ENCODE measurements at places on chromosomes 4 and X.
A peak's percentile ranks its signal among the peaks of the same experiment; 100 is the strongest.

DNA sequence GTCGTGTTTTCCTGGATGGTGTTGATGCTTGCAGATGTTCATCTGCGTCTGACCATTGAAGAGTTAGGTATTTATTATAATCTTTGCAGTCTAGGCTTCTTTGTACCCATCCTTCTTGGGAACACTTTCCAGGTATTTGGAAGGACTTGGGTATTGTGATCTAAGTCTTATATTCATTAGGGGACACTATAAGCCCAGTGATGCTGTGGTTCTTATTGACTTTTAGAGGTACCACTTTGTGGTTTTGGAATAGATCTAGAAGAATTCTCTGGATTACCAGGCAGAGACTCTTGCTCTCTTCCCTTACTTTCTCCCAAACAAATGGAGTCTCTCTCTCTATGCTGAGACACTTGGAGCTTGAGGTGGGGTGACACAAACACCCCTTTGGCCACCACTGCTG, 41.6 kb downstream of the AFM start:
- no peak for DNase-seq

GRCh38 chrX:71160475-71160874, 15.8 kb downstream of the NLGN3 start:
- no peak for DNase-seq

DNA sequence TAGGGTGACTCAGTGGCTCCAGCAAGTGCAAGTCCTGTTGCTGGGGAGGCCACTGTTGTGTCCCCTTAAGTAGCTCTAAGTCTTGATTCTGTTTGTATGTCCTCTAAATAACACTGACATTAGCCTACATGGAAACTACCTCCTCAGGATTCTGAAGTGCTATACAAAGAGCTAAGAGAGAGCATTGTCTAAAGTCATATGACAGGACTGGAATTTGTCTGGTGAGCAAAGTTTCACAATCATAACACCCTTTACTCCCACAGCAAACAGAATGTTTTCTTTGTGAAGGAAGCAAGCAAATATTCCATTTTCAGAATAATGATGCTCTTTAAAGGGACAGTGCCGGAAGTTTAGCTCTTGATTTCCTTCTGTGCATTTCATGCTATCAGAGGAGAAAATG, 23.4 kb upstream of the CT47A1 start:
- no peak for DNase-seq

DNA sequence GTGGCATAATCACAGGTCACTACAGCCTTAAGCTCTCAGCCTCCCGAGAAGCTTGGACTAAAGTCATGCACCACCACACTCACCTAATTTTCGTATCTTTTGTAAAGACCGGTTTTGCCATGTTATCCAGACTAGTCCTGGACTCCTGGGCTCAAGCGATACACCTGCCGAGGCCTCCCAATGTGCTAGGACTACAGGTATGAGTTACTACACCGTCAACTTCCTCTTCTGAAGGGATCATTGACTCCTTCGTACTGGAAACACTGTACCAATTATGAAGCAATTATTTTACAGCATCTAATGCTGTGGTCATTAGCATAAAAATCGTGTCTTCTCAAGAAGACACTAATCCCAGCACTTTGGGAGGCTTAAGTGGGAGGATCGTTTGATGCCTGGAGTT, 35.2 kb downstream of the PDS5A start:
- DNase-seq = no peak

- no peak for DNase-seq
Observed at GRCh38 chr4:83138946-83139345, 24.4 kb upstream of the PLAC8 start.

GRCh38 chr4:33025236-33025635, 2305.1 kb downstream of the PCDH7 start:
- DNase-seq = no peak

GRCh38 chr4:38154681-38155588, 194.7 kb downstream of the PTTG2 start:
- DNase-seq = no peak

GRCh38 chr4:159227984-159228383, 125.1 kb downstream of the RAPGEF2 start:
- DNase-seq = no peak

GRCh38 chrX:25003066-25003849, 12.5 kb downstream of the ARX start:
- DNase-seq = no peak

- DNase-seq = no peak
Observed at GRCh38 chr4:149972407-149972806, 105.8 kb upstream of the DCLK2 start.

DNA sequence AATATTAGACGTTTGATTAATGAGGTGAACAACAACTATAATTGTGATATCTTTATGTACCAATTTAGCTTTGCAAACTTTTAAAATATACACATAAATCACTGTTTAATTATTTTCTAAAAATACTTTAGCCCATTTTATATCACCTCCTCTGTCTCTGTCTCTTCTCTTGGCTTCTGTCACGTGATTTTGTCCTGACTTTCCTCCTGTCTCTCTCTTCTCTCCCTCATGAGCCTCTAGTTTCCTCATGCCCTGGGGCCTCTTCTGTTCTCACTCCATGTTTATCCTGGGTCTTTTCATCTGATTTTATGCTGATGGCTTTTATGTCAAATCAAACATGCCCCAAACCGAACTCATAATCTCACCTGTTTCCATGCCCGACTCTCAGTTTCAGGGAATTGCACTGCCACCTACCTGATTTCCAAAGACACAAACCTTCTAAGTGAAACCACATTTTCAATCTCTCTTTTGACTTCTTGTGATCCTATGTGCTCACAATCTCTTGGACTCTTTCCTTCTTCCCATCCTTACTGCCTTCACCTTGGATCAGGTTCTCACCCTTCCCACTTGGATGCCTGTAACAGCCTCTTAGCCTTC, 303.0 kb upstream of the GALNT7 start:
- DNase-seq = no peak

GRCh38 chr4:95544113-95545103, 4.4 kb downstream of the UNC5C start:
- no peak for DNase-seq

- DNase-seq = peak; percentile 23
Observed at GRCh38 chrX:132489578-132490419, 961 bp upstream of the MBNL3 start.

- DNase-seq = no peak
Observed at GRCh38 chr4:182179105-182179504, 64.1 kb upstream of the TENM3 start.

- no peak for DNase-seq
Observed at GRCh38 chr4:138859254-138859653, 156.3 kb upstream of the NOCT start.

DNA sequence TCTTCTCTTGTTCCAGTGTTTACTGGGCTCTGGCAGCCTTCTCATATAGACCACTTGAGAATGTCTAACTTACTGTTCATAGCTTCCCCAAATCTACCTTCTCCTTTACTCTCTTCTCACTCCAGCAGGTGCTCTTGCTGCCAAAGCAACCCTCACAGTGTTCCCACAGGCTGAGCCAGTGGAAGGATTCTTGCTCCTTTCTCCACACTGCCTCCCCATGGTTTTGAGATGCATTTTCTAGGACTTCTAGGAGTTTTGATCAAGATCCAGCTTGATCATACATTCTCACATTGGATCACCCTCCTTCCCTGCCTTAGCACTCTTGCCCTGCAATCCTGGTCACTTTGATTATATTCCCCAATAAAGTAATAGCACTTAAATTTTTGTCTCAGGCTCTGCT, 230.8 kb downstream of the TMEM47 start:
- DNase-seq = no peak

GRCh38 chr4:5033281-5033841, 14.1 kb upstream of the CYTL1 start:
- no peak for DNase-seq

- DNase-seq = no peak
Observed at GRCh38 chr4:101418055-101418454, 70.7 kb upstream of the PPP3CA start.

DNA sequence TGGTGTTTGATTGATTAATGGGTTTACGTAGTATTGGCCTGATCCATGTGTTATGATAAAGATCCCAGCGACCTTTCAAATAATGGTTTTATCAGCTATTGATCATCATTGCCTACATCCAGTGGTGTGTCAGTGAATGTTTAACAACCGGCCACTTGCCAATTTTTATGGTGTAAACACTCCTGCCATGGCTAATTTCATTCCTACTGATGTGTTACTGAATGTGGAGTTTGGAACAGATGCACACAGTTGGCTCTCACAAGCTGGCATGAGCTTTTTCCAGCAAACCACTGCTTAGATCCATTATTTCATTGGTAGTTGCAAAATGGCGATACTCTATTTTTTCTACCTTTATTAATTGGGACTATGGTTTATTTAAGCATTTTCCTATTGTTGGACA, 139.9 kb downstream of the REPS2 start:
- DNase-seq = no peak

GRCh38 chr4:125244848-125245450, 69.8 kb upstream of the FAT4 start:
- no peak for DNase-seq

DNA sequence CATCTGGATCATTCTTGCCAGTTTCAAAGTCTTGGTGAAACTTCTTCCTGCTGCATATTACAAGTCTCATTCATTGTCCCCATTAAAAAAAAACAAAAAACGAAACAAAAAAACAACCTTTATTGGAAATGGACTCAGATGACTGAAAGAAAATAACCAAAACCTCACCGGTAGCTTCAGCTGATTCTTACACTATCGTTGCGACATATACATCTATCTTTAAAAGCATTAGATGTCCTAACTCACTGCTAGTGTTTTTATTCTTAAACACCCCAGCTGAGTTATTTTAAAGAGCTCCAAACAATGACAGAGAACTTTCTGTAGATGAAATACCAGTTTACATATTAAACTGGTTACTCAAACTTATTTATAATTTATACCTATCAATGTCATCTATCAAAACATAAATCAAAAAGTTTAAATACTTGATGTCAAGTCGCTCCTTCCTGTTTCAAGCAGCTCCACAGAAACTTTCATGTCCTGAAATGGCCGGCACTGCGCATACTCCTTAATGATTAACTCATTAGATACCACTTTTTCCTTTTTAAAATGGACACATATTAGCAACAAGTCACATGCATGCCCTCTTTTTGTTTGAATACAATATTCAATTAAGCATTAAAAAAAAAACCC, 87.2 kb downstream of the HPRT1 start:
- DNase-seq = no peak

GRCh38 chrX:84611843-84612636, 109.8 kb upstream of the HDX start:
- no peak for DNase-seq

DNA sequence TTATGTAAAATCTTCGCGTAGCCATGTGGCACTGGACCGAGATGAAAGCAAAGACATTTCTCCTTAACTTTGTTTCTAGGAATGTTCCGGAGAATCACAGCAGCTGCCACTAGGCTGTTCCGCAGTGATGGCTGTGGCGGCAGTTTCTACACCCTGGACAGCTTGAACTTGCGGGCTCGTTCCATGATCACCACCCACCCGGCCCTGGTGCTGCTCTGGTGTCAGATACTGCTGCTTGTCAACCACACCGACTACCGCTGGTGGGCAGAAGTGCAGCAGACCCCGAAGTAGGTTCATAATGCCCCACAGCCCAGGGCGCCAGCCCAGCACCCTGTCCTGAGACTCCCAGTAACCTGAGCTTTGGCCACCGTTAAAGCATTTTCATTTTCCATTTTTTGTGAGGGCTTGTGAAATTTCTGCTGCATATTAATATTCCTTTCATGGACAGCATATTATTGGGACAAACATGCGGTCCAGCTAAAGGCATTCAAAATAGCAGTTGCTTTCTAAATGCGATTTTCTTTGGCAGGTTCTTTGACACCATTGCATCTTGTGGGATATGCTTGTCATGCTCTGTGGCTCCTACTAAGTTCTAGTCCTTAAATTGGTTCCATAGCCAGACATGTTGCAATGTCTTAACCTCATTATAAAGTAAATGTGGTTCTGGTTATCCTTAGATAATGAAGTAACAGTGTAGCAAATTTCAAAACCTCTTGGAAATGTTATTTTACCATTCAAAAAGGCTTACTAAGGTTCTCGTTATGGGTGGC, 49.1 kb upstream of the MSANTD1 start:
- DNase-seq = no peak

GRCh38 chrX:149877636-149878035, 3.3 kb upstream of the MAGEA8 start:
- DNase-seq = no peak

DNA sequence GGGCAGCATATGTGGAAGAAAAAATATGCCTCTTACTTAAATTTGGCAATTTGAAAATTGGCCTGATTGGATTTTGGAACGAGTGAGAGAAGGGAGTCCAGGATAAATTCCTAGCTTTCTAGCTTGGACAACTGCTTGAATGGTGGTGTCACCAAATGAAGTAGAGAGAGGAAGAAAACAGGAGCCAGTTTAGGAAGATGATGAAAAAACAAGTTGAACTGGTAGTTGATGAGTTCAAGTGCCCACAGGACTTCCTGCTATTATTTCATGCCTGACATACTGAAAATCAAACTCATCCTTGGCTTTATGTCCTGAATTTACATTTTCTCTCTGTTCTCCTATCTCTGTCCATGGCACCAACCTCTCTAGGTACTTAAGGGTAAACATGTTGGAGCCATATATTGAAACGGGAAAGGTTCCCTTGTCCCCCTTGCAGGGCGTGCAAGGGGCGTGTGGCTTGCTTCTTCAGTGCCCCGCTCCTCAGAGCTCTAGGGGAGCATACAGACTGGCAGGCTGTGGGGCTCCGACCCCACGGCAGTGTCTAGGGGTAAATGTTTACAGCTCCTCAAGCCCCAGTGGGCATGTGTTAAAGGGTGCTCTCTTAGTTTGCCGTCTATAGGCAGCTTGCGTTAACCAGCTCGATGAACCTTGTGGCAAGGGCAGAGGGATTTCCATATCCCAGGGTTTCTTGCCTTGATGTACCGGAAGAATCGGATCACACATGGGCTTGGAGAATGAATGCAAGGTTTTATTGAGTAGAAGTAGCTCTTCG, 250.7 kb upstream of the PGRMC2 start:
- DNase-seq = no peak

DNA sequence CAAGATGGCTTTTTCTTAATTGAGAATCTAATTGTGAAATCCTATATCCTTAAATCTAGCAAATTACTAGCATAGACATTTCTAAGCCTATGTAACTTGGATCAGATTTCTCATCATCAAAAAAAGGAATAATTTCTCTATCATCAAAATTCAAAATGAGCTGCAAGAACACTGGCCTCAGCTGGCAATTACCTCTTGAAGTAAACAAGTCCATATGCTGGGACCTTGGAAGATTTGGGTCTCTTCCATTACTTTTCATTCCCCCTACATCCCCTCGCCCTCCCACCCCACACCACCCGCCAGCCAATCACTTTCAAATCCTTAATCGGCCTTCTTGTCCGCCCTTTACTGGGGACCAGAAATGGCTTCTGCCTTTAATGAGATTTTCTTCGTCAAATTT, 23.3 kb upstream of the MBTPS2 start:
- no peak for DNase-seq

GRCh38 chr4:6941796-6942195, 32.2 kb downstream of the TBC1D14 start:
- no peak for DNase-seq

DNA sequence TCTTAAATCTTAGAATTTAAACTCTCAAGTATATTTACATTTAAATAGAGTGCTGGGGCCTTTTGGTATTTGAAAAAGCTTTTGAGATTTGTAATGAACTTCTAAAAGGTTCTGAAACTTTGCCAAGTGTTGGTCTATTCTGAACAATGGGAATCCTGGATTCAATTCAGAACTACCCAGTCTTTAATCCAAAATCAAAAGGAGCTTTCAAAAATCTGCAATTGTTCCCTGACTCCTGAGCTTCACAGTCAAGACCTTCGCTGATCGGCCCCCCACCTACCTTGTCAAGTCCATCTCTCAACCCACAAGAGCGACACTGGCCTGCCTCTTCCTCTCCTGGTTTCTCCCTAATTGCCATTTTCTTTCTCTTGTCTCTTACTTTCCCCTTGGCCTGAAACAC, 666.1 kb upstream of the BOD1L1 start:
- no peak for DNase-seq
